ENCODE measurements at places on chromosomes 1 and 21. TPM values are rescaled to one million over a fixed set of nuclear protein-coding genes. Genes with fewer than 3 reads are reported as not detected.

SERINC2 gene
- 27.8 TPM for total RNA-seq

DNA sequence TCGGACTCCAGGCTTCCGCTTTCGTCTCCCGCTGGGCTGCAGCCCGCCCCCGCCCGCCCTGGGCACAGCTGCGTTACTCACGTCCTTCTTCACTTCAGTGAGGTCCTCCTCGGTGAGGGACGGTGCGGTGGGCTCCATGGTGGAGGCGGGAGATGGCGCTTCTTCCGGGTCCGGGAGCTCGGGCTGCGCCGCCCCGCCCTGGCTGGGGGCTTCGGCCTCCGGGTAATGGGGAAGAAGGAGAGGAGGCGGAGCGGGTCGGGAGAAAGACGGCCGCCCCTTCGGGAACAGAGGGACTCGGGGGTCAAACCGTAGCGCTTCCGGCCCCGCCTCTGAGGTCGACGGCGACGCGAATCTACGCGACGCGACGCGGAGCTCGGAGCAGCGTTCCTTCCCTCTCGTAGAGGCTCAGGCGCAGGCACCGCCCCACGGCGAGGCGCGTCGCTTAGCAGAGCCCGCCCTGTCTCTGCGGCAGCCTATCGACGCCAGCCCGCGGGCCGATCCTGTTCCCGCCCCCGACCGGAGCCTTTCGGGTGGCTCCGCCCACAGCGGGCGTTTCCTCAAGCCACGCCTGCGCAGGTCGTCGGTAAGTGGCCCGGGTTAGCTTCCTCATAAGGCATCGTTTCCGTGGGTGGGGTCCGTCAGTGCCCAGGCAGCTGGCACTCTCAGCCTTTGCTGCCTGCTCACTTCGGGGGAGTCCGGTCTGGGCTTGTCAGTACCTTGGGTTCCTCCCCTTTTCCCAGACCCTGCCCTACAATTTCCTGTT lies at the start of gene BCL10:
Gene BCL10, minus strand, starts transcription at position 418 of the 763 bp plus-strand sequence. Its CDS starts 280 bp downstream, at position 138.
- DNase-seq, result peak; percentile 97

CCDC17 gene
- 6.4 TPM for total RNA-seq

- no peak for DNase-seq
These were observed 296.6 kb downstream of the OMA1 start for GRCh38 chr1:58249737-58250586.

SPRR2E gene
- total RNA-seq, result not detected

DNA sequence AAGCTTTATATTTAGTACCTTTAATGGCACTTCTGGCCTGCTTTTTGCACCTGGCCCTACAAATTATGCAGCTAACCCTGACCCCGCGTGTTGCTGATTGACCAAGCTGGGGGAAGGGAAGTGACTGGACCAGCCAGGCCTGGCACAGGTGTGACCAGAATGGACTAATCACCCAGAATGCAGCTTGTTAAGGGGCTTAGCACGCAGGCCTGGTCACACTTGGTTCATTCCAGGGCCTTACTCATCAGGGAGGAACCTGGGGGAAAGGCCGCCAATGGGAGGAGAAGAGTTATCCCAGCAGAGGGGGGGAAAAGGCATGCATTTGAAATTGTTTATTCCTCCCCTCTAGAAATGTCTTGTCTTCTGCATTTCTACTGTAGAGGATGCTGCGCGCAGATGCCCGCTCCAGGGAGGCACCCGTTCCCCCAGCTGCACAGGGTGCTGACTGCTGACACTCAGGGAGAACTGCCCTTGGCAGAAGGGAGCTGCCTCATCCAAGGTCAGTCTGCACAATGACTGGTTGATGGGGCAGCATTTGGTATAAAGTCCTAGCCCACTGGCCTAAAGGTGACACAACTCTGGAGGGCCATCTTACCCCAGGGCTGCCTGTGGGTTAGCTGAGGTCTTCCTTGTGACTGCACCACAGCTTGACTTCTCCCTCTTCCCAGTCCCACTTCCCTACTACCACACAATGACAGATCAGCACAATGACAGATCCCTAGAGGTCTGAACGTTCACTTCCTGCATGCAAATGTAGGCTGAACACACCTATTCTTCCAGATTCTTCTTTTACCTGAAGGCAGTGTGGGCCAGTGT lies 29.0 kb downstream of the DHCR24 start:
- no peak for DNase-seq

- DNase-seq, result no peak
These were observed 43.0 kb downstream of the TMCC2 start for GRCh38 chr1:205270764-205271163.

DNA sequence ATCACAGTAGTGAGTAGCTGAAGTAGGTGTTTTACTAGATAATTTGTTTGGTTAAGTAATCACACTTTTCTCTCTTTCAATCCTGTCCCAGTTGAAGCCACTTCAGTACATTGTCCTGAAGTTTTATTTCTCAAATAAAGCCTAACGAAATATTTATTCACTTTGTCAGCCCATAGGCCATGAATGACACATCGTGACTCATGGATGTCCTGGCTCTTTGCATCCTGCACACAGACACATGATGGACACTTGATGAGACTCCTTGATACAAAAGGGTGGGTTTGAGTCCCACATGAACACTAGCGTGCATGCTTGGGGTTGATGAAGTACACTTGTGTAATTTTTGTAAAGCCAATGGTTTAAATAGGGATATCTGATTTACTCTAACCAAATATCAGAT lies 22.7 kb upstream of the LAMC2 start:
- no peak for DNase-seq

- DNase-seq, result no peak
These were observed 15.3 kb downstream of the SRSF4 start for GRCh38 chr1:29166291-29166878.

DNA sequence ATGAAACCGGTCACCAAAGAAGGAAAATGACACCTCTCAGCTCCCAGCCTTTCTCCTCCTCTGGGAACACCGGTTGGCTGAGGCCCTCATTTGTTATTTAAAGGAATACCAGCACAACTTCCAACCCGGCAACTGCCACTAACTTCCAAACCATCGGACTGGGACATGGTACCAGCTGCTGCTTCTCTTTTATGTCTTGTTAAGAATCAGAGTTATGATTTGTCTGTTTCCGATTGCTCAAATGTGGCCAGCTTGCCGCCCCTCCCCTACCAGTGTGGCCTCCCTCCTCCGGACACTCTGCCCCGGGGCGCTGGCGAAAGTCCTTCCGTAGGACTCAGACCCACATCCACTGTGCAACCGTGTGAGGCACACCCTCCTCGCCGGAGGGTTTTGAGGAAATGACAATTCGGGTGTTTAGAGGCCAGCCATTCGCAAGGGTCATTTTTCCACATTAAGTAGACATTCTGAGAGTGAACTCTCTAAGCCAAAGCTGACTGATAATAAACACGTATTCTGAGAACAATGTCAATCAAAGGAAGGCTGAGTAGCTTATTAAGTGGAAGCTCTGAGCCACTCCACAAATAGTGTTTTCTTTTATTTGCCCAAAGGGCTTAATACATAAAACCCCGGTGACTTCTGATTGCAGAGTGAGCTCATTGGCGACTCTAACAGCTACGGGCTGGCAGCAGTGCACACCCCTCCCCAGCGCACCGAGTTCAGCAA lies 5.5 kb downstream of the RIPK4 start:
- no peak for DNase-seq

UBE2U gene
- not detected for total RNA-seq

DNA sequence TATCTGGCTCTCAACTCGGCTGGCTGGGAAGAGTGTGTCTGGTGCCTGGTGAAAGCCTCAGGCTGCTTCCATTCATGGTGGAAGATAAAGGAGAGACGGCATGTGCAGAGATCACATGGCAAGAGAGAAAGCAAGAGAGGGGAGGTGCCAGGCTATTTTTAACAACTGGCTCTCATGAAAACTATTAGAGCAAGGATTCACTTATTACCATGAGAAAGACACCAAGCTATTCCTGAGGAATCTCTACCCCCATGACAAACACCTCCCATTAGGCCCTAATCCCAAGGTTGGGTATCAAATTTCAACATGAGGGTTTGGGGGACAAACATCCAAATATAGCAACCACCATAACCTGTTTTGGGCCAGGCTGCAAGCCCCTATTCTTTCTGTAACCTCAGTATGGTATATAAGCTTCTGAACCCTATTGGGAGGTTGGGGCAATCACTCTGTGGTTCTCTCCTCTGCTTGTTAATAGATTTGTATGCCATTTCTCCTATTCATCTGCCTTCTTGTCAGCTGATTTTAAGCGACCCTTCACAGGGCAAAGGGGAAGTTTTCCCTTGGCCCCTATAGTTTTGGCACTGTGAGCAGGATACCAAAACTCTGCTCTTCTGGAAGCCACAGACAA lies 179.0 kb upstream of the TNR start:
- no peak for DNase-seq

ZNF697 gene
- total RNA-seq, result 4.5 TPM

GRCh38 chr1:178490967-178491366 lies 5.8 kb downstream of the CLEC20A start:
- no peak for DNase-seq

DNA sequence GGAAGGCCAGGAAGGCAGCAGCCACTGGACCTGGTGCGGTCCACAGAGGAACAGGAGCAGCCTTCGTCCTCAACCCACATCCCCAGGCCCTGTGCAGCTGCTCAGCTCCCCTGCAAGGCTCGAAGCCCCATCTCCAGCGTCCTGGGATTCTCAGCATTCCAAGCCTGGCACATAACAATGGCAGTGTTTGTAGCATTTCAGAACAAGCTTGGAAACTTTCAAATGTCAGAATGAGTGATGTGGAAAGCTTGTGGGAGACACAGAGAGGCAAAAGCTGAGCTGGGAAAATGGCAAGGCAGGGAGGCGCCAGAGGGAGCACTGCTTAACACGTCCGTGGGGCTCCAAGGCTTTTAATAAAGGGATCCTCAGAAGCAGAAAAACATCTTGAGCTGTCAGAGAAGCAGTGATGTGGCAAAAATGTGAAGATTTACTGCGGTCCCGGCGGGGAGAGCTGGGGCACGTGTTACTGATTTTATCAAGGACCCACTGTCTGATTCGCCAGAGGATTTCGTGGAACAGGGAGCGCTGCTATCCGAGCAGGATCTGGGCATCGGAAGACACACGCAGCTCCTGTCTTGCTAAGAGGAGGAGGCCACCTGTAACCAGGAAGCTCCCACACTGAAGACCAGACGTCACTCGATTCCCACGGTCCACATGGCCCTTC lies 38.1 kb downstream of the TOMM20 start:
- no peak for DNase-seq

All from liver (tissue), 10 donors.